ENCODE measurements at places on chromosomes 2 and 18.
A peak's percentile ranks its signal among the peaks of the same experiment; 100 is the strongest.

GRCh38 chr2:40200366-40200915, 251.4 kb downstream of the SLC8A1 start:
- DNase-seq, result no peak

GRCh38 chr2:44706681-44707553, 234.6 kb upstream of the SIX3 start:
- no peak for DNase-seq

GRCh38 chr2:126775300-126775985, 119.5 kb downstream of the GYPC start:
- no peak for DNase-seq

- no peak for DNase-seq
Observed at GRCh38 chr2:7841751-7842150, 840.1 kb upstream of the ID2 start.

- DNase-seq, result no peak
Observed at GRCh38 chr18:26875040-26875654, 9.6 kb upstream of the AQP4 start.

DNA sequence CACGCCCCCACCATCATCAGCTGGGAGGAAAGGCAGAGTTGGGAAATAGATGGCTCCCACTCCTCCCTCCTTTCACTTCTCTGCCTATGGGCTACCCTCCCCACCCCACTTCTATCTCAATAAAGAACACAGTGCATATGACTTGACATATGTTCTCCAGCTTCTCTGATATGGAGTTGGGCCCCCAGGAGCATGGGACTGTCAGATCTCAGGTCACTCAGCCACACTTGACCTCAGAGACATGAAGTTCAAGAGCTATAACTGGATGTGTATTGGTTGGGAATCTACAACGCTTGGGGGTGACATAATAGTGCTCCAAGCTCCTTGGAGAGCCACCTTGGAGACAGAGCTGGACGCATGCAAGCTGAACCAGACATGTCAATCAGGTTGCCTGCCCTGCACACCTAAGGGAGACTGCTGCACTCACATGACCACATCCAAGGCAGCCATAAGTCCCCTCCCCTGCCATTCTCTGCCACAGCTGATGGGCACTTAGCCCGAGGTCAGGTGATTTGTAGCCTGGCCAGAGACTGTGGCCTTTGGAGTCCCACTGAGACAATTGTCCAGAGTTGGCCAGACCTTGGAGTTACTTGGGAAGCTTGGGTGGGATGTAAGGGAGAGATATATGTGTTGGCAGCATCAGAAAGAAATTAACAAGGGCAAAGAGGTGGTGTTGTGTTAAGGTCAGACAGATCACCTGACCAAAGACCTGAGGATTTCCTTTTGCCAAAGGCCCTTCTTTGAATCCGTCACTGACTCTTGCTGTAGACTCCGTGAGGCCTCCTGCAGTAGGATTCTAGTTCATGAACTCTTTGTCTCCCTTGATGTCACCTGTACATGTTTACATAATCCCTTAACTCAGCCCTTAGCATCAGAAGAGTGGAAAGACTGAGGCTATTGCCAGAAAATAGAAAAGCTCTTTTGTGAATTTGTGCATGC, 3.7 kb downstream of the INHA start:
- no peak for DNase-seq

- DNase-seq, result no peak
Observed at GRCh38 chr2:158810731-158811460, 15.8 kb downstream of the DAPL1 start.

- DNase-seq, result no peak
Observed at GRCh38 chr2:59232394-59233165, 991.5 kb upstream of the FANCL start.

DNA sequence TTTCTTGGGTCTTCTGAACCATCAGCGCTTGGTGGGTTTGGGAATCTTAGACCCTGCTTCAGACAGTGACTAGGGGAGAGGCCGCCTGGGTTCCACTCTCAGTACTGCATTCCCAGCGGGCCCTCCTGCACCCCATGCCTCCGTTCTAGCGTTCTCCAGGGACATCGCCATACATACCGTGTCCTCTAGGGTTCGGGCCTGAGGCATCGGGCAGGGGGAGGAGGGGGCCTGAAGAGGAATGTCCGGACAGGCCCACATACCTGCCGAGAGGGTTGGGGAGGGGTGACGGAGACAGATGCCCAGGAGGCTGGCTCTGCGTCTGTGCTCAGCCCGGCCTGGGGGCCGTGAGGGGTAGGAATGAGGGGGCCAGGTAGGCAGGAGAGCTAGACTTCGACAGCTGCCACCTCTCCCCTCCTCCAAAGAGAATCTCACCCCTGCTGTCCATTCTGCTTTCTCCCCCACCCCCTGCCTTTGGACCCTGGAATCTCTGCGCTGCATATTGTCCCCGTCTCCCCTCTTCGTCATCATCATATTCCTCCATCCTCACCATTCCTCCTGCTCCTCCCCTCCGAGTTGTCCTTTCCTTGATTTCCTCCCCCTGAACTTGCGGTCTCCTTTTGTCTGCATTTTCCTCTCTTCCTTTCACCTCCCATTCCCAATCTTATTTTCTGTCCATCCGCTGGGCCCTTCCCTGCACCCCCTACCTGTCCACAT, 7.8 kb upstream of the WNT10A start:
- no peak for DNase-seq

- DNase-seq, result no peak
Observed at GRCh38 chr2:25358836-25359235, 17.1 kb upstream of the DNMT3A start.

- peak; percentile 66 for DNase-seq
Observed at GRCh38 chr18:57581301-57581934, 5.1 kb downstream of the FECH start.

DNA sequence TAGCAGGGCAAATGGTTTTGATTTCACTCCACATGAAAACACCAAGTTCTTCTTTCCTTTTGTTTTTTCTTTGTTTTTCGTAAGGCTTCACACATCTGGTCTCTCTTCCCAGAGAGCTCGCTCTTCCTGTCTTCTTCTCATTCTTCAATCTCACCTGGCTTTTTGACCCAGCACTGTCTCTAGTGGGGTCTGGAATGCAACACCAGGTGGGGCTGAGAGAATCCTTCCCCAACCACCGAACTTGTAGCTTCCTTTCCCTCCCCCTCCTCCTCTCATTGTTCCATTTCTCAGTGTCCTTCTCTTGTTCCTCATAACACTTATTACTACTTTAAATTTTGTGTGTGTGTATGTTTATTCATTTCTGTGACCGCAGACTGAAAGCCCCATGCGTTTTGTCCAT, 13.5 kb upstream of the PIEZO2 start:
- DNase-seq, result no peak

DNA sequence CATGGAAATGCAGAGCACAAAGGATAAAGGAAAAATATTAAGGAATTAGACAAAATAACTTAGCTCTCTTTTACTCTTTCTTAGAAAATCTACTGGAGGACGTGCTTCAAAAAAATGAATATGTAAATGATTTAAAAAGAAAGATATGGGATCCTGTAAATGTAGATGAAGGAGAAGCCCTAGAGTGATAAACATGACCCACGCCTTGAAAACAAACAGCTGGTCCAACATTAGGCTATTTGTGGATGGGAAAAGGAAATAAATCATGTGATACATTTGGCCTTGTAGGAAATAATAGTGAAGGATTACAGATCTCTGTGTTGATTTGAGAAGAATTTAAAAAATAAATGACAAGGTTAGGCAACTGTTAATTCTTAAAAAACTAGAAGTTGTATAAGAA, 492.1 kb upstream of the SLC39A10 start:
- no peak for DNase-seq

- no peak for DNase-seq
Observed at GRCh38 chr2:204268458-204268857, 276.8 kb upstream of the PARD3B start.

DNA sequence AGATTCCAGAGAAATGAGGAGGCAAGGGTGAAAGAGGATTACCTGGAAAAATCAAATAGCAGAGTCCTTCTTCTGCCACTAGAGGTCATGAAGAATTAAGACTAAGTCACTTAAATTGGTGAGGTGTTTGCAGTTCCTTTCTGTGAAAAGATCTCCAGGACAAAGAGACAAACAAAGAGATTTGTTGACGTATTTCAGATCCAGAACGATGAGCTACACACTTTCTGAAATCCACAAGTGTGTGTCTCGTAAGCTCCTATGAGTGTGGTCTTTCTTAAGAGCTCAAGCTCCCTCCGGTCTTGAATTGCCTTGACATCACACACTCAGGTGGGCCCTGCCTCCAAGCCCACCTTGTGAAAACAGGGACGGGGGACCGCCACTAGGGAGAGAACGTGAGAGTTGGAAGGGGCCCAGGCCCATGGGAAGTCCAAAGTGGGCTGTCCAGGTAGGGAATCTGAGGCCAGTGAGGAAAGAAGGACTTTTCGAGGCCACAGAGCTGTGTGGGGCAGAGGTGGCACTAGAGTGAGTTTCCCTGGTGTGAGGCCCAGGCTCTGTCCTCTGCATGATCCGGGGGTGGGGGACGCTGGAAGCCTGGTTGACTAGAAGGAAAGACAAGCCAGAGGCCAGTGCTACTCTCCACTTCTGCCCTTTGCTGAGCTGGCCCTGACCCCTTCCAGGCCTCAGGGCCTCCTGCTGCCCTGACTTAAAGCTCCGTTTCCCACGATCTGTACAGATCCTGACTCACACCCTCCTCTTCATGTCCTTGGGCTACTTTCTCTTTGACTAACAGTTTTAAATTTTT, 168.1 kb upstream of the NCK2 start:
- peak; percentile 17 for DNase-seq

GRCh38 chr2:120429586-120430500, 83.9 kb downstream of the INHBB start:
- DNase-seq, result no peak

GRCh38 chr18:44758861-44759631, 78.4 kb downstream of the SETBP1 start:
- DNase-seq, result no peak

DNA sequence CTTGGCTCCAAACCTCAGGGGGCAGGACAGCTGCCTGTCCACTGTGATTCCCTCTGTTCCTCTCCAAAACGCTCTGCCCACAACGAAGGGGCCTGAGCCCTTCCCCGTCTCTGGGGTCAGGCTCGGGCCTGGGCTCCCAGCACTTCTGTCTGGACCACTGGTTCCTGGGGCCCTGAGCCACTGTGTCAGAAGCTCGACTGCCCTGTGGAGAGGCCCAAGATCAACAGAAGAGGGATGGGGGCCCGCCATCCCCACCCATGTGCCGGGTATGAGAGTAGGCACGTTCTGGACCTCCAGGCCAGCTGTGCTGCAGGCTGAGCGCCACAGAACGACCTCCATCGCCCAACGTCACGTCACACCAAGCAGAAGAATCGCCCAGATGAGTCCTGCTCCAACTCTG, 119.9 kb upstream of the HS6ST1 start:
- DNase-seq, result no peak

GRCh38 chr2:239306274-239307220, 94.3 kb downstream of the HDAC4 start:
- no peak for DNase-seq

- DNase-seq, result no peak
Observed at GRCh38 chr2:12442476-12442847, 274.3 kb upstream of the TRIB2 start.

Data from GDM1 (cell line).